ENCODE measurements at places on chromosomes 5 and 9.

DNA sequence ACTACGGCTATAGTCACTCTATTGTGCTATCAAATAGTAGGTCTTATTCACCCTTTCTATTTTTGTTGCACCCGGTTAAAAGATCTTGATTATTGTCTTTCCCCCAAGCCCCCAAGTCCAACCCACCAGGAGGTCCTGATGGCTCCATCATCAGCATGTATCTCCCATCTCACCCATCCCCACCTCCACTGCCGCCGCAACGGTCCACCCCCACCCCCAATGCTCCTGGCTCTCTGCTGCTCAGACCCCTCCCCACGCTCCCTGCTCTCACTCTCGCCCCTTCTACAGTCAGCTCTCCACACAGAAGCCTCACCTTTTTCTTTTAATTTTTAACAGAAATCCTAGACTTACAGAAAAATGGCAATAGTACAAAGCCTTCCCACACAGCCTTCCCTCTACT lies 51.5 kb upstream of the SH3PXD2B start:
- DNase-seq, result no peak

GRCh38 chr9:70801181-70801829 lies 320.1 kb downstream of the TRPM3 start:
- DNase-seq, result no peak

DNA sequence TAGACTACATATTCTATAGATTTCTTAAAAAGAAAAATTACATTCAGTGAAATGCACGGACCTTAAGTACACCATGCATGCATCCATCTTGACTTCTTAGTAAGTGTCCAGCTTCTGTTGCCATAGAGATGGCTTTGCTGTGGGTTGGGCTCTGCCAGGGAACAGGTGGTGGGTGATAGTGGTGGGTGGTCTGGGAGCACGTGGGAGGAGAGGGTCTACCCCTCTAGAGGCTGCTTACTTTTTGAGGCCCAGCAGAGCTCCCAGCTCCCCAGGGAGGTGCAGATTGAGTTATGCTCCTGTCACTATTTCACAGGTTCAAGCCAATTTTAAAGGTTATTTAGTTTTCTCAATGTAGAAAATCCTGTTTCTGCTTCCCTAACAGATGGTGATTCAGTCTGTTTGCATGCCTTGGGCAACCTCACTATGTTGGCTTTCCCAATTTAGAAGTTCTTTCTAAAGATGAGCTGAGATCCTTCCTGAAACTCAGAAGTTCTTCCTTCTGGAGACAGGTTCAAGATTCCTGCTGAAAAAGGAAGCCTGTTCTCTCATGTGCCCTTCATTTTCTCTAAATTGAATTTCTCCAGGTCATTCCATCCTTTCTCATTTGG lies 107.4 kb upstream of the LHFPL2 start:
- no peak for DNase-seq

DNA sequence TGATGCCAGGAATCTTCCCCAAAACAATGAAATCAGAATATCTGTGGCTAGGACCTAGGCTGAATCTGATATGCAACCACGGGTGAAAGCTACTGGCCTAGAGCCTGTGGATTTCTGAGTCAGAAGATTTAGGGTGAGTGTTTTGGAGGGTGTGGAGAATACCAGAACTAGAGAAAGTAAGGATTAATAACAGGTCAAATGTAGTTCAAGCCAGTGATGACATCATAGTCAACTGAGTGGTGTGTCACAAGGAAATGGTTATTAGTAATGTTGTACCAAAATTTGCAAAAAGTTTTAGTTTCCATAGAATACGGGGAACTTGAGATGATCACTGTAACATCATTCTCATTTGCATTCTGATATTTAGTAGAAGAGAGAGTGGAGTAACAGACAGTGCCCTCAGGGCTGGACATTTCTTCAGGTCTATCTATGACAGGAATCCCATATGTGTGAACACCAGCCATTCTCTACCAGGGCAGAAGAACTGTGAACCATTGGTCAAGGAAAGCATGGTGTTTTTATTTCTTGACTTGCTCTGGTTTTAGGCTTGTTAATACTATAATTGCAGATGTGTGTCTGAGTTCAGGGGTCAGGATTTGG lies 3.7 kb downstream of the GALNT12 start:
- no peak for DNase-seq

DNA sequence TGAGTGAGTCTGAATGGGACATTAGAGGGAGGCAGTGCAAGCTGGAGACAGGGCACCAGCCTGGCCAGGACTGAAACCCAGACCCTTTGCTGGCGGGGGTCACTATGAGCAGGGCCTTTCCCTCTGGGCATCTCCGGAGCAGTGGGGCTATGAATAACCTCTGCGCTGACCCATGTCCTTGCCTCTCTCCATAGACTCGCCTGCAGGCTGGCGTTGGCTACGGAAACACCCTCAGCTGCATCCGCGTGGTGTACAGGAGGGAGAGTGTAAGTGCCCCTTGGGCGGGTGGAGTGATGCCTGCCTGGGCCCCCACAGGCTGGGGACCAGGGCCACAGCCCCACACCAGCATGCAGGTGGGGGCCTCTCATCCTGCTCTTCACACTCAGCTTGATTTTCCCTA lies 15.8 kb downstream of the SLC25A48 start:
- DNase-seq, result no peak

DNA sequence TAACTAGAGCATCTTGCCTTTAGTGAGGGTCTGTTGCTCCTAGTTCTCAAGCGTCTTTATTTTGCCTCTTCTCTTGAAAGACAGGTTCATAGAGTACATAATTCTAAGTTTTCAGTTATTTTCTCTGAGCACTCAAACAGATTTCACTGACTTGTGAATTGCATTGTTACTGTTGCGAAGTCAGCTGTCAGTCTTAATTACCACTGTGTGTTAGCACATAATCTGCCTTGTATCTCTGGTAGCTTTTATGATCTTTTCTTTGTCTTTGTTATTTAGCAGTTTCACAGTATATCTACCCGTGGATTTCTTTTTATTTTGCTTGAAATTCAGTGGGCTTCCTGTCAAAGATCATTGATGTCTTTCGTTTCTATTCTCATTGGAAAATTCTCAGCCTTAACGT lies 192.9 kb downstream of the TTLL11 start:
- DNase-seq, result no peak

DNA sequence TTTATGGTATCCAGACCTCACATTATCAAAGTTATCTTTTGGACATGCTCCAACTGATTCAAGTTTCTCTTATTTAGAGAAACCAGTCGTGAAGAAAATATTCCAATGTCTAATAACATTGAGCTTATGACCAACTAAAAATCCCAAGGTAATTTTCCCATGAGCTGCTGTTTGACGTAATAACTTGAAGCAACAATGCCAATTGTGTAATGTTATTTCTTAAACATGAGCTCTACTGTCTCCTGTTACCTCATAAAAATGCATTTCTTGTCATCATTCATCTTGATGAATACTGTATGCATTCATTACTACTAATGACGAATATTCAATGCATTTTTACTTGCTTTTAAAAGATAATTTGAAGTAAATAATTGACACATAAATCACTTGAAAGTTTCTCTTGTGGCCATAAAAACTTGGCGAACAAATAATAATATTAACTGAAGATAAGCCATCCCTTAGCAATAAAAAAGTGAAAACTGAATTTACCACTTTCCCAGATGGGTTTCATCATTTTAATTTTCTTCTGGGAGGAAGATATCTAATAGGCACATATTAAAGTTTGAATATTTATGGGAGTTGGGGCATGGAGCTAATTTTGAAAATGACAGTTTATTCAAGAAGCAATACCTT lies 424 bp upstream of the MARCOL start:
- DNase-seq, result no peak
